ENCODE measurements at places on chromosomes 6 and 20.

DNA sequence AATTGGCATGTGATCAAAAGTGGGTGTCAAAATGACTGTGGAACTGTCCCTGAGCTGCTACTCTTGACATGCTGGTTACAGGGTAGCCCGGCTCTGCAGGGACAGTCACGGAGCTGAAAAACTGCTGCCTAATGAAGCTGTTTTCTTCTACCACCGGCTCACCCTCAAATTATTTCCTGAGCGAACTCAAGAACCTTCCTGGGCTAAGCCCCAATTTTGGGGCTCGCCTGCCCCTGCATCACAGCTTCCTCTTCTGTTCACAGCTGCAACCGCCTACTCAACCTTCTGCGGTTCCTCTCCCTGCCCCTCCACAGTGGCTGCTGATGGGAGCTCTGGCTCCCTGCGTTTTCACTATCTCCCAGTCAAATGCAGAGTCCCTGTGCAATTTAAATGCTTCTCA, 110.8 kb upstream of the MLN start:
- peak; percentile 27 for DNase-seq

GRCh38 chr6:28248916-28249315, 3.2 kb downstream of the ZKSCAN4 start:
- DNase-seq: no peak

- no peak for DNase-seq
These were observed 45.3 kb upstream of the TRDN start for GRCh38 chr6:123681957-123682462.

DNA sequence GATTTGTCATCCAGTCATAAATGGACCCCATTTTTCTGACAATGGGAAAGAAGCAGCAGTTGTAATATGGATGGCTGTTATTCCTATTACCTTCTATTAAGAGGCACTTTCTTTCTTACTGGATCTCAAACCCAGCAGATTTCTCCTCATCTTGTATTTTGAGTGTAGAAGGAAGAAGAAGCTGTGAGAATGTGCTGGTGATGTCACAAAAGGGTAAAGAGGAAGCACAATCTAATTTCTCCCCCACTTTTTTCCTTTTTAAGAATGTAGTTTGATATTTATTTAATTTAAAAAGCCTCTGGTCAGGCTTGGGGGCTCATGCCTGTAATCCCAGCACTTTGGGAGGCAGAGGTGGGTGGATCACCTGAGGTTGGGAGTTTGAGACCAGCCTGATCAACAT, 100.0 kb upstream of the JARID2 start:
- no peak for DNase-seq

DNA sequence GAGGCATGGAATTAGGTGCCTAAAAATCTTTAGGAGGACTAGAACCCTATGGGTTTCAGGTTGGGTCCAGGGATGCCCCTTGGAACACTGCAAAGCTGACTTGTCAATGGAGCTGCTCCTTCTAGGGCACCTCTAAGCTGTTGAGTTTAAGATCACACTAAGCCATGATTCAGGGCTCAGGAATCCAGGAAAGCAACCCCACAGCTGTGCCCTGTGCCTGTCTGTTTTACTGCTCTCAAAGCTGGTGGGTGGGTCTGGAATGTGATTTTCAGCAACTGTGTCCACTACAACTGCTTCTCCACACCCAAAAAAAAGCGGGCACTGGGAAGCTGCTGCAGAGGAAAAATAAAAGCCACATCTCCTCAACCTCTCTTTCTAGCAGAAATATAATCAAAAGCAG, 310.4 kb upstream of the MOCS1 start:
- DNase-seq: no peak

DNA sequence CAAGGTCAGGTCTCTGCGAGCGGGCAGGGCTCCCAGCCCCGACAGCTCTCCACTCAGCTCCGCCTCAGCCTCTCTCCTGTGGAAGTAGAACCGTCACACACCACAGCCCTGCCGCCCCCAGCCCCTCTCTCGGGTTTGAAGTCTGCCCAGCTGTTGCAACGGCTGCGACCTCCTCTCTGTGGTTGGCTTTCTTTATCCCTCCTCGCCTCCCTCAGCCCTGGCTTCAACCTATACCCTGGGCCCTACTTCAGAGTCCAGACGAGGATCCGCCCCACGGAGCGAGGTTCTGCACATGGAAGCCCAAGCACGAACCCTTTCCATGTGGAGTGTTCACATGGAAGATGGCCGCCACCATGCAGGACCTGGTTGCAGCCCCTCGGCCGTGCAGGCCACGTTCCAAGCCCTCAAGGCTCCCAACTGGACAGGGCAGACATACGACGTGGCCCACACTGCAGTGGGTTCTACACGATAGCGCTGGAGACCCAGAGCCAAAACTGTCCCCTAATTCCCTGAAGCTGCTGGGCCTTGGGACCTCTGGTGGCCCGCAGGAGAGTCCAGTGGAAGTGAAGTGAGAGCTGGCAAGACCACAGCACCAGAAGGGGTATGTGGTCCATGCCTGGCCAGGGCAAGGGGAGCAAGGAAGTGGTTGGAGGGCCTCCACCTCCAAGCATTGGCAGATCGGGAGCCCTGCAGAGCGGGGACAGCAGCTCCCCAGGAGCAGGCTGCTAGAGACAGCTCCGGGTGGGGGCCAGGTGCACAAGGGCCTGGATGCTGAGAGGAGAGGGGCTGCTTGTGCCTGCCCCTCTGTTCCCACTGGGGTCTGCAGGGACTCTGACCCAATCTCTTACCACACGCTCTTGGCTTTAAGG, 69.8 kb downstream of the GINS1 start:
- DNase-seq: no peak

- DNase-seq: no peak
These were observed 7.4 kb downstream of the RPL10A start for GRCh38 chr6:35475573-35475972.

GRCh38 chr6:165811512-165811911, 148.5 kb upstream of the PDE10A start:
- no peak for DNase-seq

DNA sequence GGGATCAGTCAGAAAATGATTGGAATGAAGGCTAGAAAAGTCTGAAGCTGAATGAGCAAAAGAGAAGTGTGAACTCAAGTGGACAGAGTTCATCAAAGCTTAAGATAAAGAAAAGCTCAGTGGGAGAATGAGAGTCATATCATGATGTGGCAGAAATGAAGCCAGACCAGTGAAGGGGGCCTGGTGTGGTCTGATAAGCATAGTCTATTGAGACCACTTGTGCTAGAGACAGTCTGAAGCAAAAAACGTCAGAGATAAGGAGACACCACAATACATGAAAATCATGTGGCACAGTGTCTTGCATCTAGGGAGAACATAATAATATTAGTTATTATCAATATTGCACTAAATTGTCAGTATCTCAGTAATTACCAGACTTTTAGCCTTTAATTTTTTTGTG, 601.5 kb downstream of the UTRN start:
- no peak for DNase-seq

- DNase-seq: no peak
These were observed 44.1 kb downstream of the CFAP61 start for GRCh38 chr20:20096421-20096820.

DNA sequence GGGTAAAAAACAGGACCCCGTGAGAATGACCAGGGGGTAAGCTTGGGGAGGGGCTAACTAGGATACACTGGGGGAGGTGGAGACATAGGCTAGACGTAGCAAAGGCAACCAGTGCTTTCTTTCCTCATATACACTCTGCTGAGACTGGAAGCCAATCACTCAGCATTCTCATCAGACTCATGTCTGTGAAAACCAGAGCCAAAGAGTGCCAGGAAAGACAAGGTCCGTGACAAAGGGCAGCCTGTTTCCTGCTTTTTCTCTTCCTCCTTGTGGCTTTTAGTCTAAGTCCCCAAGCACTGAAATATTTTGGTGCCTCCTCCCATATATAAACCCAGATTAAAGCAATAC, 97.9 kb upstream of the NEDD9 start:
- no peak for DNase-seq

DNA sequence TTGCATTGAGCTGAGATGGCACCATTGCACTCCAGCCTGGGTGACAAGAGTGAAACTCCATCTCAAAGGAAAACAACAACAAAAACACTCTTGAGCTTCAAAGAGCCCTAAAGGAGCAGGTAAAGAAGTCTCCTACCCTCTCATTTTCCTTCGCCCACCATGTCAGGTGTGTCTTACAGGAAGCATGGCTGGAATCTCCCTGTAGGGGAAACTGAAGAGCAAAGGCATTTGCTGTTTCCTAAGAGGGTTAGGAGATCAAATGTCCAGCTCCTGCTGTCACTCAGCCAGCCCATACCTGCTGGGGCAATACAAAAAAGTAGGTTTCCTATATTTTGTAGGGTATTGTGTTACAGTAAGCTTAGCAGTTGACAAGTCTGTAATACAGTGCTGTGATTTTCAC, 43.3 kb downstream of the SPATA2 start:
- DNase-seq: no peak

DNA sequence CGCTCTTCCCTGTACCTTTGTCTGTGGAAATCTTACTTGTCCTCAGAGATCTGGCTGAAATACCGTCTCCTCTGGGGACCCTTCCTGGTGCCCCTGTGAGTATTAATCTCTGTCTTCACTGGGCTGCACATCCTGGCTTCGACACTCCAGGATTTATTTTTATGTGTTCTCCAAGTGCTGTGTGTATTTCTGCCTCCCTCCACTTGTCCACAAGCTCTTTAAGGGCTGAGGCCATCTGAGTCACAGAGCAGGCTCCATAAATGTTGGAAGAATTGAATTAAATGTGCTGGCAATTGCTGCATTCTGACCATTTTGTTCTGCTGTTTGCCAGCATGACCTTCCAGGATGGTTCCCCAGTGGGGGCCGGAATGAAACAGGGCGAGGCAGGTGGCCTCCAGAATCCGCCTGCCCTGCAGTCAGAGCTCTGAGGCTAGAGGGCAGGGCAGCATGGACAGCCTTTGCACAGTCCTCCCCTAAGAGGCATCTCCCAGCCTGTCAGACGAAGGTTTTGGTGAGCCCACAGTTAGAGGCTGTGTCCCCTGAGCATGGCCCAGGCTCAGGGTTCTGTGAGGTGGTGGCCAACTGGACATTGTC, 105.8 kb downstream of the DLGAP4 start:
- DNase-seq: no peak

DNA sequence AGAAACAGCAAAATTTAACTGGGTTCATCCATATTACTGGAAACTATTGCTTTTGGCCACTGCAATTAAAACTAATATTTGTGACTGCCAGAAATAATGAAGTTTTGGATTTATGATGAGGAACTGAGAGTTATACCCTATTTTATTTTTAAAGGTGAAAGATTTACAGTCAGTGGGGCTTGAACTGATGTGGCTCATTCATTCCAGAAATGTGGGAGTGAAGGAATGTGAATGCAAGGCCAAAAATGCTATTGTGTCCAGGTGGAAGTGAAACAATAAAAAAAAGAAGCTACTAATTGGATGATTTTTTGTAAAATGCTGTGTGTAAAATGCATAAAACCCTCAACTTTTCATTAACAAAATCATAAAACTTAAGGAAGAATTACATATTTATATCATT, 491.9 kb downstream of the COL12A1 start:
- DNase-seq: no peak

DNA sequence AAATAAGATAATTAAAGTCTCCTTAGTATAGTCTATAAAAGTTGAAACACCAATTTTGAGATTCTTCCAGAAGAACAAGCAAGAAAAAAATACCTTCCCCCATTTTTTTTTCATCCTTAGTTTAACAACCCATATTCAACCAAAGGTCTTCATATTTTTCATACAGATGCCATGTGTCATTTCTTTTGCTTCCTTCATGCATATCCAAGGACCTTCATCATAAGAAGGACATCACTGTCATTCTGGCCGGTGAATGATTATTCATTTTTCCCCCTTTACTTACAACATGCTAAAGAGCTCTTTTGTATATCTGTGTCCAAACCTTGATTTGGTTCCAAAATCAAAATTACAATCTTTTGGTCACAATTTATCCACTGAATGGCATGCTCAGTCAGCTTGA, 21.3 kb upstream of the CLIC5 start:
- DNase-seq: no peak

DNA sequence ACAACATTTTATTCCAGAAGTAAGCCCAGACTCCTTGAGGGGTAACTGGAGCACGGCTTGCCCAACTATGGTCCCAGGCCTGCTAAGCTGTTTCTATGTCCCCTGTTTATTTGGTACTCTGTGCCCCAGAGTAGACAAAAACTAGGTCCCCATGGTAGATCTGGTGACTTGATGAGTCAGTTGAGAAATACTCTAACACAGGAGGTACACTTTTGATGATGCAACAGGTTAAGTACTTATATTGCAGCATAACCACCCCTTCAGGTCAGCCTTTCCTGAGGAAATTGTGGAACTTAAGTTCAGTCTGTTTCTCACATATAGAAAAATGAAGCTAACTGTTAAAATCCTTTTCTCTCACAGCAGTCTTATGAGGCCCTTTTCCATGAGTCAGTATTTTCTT, 19.6 kb downstream of the TTPAL start:
- no peak for DNase-seq

DNA sequence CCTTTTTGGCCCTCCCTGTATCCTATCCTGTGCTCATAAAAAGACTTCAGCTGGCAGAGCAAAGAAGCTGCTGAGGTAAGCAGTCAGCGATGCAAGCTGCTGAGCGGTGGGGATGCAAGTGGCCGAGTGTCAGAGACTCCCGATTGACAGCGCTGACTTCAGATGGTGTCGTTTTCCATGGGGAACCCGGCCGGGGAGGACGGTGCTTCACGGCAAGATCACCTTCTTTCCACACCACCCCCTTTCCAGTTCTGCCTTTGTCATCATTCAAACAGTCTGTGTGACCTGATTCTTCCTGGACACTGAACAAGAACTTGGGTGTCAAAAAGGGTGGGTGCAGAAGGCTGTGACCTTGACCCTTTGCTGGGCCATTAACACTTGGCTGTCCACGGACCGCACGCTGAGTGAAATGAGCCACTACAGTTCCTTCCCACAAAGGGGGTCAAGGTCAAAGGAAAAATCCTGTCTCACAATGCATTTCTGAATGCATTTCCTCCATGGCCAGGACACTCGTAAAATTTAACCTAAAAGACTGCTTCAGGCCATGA, 52.9 kb upstream of the UNC93A start:
- no peak for DNase-seq

- peak; percentile 36 for DNase-seq
These were observed 789 bp downstream of the CCND3 start for GRCh38 chr6:41940759-41941279.

DNA sequence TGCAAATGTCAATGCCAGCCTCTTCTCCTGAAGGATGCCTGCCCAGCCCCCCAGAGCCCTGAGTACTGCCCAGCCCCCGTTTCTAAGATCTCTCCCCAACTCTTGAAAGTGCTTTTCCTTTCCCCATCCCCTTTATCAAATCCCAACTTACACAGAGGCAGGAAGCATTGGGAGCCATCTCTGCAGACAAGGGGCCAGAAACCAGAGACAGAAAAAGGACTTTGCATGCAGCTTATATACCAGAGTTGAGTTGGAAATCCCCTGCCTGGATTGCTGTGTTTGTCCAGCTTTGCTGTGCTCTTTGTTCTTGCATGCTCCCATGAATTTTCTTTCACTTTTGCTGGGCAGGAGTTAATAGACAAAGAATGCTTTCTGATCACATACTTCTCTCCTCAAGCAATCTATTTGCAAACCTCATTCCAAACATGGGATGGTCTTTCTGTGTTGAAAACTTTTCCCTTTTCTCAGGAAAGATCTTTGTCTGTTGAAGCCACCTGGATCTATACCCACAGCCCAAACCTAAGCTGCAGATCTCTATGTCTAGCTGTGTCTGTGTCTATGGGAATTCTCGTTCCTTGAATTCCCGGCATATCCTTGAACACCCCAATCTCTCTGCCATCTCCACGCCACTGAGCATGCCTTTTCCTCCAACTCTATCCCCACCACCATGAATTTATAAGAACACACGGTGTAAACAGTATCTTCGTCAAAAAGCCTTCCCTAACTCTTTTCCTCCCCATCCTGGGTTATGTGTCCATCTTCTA, at the start of gene UBD:
Gene UBD, minus strand, starts transcription at position 209 of the 764 bp plus-strand sequence. Its CDS starts 31 bp downstream, at position 178.
- no peak for DNase-seq

- no peak for DNase-seq
These were observed 86.6 kb upstream of the RPS6KA2 start for GRCh38 chr6:166713434-166714186.

GRCh38 chr6:43629104-43629504, at the start of gene GTPBP2:
Gene GTPBP2, minus strand, starts transcription at chr6:43629264. Its CDS starts 102 bp downstream, at chr6:43629162.
- DNase-seq: peak; percentile 91
